GM13976 (cell line): ENCODE measurements at places on chromosomes 5 and 9.
A peak's percentile ranks its signal among the peaks of the same experiment; 100 is the strongest.

- no peak for DNase-seq
Measured at GRCh38 chr5:55994495-55994997, at the start of gene IL6ST. Gene IL6ST, minus strand, starts transcription at chr5:55994963. Its CDS starts 18,685 bp downstream, at chr5:55976278.

GRCh38 chr9:133564451-133565116 is 30.1 kb downstream of the ADAMTSL2 start:
- DNase-seq: no peak

DNA sequence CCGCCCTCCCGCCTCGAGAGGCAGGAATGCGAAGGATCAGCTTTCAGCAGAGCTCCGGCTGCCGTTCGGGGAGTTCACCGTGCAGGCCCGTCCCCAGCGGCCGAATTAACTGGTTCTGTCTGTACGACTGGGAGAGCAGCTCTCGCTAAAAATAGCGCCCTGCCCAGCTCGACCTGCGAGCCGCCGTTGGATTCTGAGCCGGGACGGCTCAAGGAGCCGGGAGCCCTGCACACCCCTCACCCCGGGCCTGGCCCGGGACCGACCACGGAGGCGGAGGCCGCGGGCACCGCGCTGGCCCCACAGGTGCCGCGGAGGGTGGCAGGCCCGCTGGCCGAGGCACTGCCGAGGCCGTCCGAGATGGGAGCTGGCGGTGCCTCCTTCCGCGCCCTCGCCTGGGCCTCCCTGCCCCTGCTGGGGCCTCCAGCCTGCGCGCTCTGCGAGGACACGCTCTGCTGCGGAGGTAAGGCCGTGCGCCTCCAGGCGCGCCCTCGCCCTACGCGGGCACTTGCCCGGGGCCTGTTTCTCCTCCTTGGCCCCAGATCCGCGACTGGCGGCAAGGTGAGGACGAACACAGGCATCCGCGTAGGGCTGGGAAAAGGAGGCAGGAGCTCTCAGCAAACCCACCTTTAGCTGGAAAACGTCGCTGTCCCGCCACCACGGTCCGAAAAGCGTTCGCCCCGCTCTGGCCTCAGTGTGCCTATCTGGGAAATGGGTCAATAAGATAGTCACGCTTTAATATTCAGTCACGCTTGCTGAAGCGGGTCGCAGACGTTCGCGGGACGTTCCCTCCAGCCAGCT is 53.1 kb upstream of the DAB2IP start:
- DNase-seq: no peak

- peak; percentile 85 for DNase-seq
Measured at GRCh38 chr9:137411645-137412380, 11.1 kb downstream of the EXD3 start.

DNA sequence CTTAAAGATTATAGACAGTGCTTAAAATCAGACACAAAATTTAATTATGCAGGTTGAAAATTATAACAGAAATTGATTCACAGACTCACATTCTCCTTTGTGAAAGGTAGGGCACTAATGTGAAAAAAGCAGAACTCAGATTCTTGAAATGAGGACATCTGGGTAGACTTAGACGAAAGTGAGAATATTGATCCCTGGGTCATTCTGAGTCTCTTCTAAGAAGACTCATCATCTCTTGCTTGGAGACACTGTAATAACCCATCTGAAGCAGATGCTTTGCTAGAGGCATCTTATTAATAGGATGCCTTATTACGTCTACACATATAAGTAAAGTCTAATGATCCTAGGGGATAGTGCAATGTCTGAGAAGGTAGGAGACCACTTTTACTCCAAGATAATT is 274.4 kb downstream of the HINT1 start:
- no peak for DNase-seq

DNA sequence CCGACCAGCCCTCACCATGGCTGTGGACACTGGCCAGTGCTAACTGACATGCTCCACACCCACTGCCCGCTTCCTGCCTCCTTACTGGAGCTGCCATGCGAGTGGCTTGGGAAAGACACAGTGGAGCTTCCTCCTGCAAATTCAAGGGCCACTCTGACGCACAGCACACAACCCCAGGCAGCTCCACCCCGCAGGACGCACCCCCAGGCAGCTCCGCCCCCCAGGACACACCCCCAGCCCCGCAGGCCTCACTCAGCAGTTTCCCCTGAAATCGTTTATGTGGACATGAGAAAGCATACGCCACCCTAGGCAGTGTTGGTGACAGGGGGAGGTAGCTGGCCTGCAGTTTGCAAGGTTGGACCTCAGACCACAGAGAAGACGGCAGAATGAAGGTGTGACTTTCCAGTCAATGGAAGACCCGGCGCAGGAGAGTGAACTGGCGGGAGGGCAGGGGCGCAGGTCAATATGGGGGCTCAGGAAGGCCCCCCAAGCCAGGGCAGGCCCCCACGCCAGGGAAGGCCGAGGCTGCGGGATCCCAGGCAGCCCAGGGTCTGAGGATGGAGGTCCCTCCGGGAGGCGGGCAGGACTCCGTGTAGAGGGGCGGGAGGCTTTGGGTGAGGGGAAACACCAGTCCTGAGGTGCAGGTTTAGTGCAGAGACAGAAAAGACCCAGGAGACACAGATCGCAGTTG is 21.6 kb downstream of the LPCAT1 start:
- DNase-seq: peak; percentile 84

GRCh38 chr5:103375350-103375749 is 116.8 kb downstream of the MACIR start:
- no peak for DNase-seq

DNA sequence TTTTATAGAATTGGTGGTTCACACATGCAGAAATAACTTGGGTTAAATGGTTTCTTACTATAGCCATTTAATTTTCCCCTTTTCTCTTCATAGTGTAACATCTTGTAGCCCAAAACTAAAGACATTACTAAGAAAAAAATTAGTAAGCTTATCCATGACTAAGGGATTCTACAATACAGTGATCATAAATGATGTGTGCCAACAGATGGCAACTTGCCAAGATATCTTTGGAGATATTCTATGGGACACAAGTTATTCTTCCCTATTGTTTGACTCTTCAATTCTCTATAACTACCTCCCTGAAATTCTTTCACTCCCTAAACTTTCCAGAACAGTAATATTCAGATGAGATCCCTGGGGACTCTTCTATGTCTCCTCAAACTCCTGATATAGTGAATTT is 580.6 kb downstream of the PTPRD start:
- DNase-seq: no peak

DNA sequence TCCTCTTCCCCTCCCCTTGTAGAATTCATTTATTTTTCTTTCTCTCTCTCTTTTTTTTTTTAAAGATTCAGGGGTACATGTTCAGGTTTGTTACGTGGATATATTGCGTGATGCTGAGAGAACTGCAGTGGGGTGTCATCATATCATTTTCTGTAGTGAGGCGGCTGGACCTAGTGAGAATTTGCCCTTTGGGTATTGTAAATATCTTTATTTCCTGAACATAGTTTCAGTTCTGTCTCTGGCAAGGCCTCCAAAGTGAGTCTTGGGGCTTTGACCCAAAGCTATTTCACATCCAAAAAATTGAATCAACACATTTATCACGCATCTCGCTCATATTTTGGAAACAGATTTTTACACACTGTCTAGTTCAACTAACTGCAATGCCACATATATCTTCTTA is 25.4 kb upstream of the MYOT start:
- no peak for DNase-seq

- DNase-seq: no peak
Measured at GRCh38 chr9:31996331-31996730, 388.1 kb upstream of the ACO1 start.

DNA sequence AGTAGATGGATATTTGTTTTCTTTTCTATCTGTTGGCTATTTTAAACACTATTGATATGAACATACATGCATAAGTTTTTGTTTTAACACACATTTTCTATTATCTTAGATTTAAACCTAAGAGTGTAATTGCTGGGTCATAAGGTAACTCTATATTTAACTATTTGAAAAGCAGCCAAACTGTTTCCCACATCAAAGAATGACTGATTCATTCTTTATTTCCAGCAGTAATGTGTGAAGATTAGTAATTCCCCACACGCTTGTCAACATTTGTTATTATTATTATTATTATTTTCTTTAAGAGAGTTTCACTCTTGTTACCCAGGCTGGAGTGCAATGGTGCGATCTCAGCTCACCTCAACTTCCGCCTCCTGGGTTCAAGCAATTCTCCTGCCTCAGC is 1495.8 kb downstream of the EFNA5 start:
- no peak for DNase-seq

GRCh38 chr5:31770998-31771397 is 132.1 kb downstream of the PDZD2 start:
- DNase-seq: peak; percentile 62

- no peak for DNase-seq
Measured at GRCh38 chr5:152378730-152379129, 26.3 kb downstream of the NMUR2 start.

GRCh38 chr9:123263227-123263626 is 5.2 kb downstream of the STRBP start:
- no peak for DNase-seq

DNA sequence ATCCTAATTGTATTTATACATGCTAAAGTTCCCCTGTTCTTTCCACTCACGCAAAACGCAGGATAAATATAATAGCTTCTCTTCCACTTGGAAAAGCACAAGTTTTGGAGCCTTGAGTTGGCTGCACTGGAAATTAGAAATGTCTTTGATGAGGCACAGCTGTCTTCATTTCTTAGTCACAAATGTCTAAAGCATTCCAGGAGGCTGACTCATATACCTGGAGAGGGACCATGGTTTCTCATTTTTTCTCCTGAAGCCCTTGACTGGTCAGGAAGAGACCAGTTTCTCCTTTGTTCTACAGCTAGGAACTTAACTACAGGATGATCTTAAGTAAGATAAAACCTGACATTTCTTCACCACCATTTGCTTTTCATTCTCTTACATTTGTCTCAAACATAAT is 16.2 kb downstream of the MTX3 start:
- no peak for DNase-seq

- no peak for DNase-seq
Measured at GRCh38 chr5:32021771-32022170, 152.3 kb downstream of the GOLPH3 start.

DNA sequence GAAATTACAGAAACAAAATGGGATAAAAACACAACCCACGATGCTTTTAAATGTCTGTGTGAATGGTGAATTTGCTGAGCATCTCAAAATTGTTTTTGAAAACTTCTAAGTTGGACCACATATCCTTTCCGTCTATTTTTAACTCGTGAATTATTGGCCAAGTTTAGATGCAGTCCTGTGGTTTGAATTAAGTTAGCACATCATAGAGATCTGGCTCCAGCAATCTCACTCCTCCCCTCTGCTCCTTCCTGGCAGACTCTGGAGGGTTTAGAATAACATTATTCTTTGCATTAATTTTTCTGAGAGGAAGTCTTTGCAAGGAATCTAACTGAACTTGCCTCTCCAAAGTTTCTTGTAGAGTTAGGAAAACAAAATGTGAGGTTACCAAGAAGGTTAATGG is 14.5 kb upstream of the ANKRD55 start:
- DNase-seq: no peak

DNA sequence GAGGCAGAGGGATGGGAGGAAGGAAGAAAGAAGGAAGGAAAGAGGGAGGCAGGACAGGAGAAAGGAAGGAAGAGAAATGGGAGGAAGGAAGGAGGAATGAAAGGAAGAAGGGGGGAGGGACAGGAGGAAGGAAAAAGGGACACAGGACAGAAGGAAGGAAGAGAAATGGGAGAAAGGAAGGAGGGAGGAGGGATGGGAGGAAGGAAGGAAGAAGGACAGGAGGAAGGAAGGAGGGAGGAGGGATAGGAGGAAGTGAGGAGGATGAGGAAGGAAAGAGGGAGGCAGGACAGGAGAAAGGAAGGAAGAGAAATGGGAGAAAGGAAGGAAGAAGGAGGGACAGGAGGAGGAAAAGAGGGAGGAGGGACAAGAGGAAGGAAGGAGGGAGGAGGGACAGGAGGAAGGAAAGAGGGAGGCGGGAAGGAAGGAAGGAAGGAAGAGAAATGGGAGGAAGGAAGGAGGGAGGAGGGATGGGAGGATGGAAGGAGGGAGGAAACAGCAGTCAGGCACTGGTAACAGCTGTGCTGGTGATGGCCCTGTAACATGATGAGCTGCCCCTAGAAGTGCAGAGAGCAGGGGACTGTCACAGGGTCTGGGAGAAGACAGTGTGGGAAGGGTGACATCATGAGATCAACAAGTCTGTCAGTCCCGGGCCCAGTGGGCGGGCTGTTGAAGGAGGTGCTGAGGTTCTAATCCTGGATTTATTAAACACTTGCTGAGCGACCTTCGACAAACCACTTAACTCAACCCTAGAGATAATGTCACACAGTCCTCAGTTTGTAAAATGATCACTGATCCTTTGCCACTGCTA is 10.7 kb upstream of the IRX1 start:
- no peak for DNase-seq

- DNase-seq: no peak
Measured at GRCh38 chr9:87742813-87743428, 17.0 kb downstream of the CTSL start.

DNA sequence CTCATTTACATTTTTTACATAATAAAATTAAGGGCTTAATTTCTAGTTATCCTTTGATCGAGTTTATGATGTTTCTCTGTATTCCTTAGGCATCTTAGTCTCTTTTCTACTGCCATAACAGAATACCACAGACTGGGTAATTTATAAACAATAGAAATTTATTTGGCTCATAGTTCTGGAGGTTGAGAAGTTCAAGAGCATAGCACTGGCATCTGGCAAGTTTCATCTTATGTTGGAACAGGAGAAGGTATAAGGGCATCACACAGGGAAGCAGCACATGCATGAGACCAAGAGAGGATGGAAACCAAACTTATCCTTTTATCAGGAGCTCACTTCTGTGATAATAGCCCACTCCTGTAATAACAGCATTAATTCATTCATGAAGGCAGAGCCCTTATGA is 284.9 kb upstream of the COX7C start:
- DNase-seq: no peak

DNA sequence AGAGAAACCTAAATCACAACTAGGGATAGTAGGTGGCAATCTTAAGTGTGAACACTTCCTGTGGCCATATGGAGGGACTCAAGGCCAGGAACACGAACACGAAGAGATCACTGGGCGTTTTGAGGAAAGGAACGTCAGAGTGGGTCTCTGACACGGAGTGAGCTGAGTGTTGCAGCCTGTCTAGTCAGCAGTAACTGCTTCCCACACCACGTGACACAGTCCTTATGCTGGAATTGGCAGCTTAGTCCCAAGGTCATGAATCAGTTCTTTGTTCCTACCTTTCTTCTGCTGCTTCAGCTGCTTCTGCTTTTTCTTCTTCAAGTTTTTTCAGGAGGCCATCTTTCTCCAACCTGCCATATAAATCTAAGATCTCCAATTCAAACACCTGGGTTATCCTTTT is 18.2 kb downstream of the SPACA9 start:
- no peak for DNase-seq

DNA sequence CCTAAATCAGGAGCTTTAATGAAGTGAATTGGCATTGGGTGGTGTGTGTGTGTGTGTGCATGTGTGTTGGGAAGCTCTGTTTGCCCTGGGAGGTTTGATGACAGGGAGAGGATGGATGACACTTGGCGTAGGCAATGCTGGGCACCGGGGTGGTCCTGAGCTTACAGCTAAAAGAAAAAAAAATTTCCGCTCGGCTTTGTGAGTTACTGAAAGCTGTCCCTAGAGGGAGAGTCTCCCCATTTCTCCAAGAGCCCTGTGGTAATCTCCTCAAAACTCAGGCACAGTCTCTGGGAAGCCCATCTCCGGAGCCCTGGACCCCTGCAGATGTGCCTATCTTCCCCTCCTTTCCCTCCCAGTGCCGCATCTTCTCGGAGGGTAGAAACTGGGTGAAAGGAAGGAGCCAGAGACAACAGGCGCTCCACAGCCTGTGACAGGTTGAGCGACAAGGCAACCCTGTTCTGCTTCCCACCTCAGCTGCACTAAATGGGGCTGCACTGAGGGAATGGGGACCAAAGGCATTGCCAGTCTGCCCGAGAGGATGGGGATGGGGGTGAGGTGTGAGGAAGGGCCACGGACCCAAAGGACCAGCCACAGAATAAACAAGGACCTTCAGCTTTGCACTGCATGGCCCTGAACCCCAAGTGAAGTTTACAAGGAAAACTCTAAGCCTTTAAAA is 35.8 kb upstream of the TIFAB start:
- peak; percentile 14 for DNase-seq
